WTC11 (cell line): ENCODE measurements at places on chromosomes 2 and 18. TPM values are rescaled to one million over a fixed set of nuclear protein-coding genes. Genes with fewer than 3 reads are reported as not detected.

The MYCN gene
- total RNA-seq = 68.3 to 77.5 TPM (median 75.3 TPM) in 3 replicates

- H3K4me1 ChIP-seq = peaks cover 15% of the 10 kb centered on the region
- DNase-seq = no peak
- H3K27ac ChIP-seq = no peak overlapping the region
- H3K4me3 ChIP-seq = no peak overlapping the region
- H3K27me3 ChIP-seq = peaks cover 3% of the 10 kb centered on the region; the same call in 1 of the 2 replicates
Observed at GRCh38 chr2:37600735-37601134, 70.7 kb downstream of the CDC42EP3 start.

DNA sequence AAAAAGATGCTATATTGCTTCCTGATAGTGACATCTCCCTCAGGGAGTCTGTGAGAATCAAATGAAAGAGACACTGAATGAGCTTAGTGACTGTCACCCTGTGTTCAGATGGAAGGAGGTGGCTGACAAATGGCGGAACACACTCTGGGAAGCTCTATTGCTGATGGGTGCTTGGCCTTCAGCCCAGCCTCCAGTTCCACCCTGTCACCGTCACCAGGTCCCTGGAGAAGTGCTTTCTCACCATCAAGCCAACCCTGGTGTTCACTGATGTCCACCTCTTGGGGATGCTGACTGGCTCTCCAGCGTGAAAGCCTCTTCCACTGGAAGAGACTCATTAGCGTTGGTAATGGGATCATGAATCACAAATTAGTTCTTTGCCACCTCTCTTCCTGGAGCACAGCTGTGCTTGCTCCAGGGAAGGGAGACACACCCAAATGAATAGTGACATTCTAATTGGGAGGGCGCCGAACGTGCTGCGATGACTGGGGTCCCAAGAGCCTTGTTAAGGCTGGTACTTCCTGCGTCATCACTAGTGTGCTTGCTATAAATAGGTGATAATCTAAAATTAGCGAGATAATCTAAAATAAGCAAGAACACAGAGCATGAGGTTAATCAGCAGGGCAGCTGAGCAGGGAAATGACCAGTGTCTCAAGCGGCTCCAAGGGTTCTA is 154.0 kb downstream of the CLIP4 start:
- peaks cover 25% of the 10 kb centered on the region for H3K4me1 ChIP-seq
- no peaks in the 10 kb centered on the region for H3K36me3 ChIP-seq
- no peak for DNase-seq
- H3K4me3 ChIP-seq = no peak overlapping the region

The SCN7A gene
- 0.14 to 0.32 TPM (median 0.17 TPM) in 3 replicates for total RNA-seq

DNA sequence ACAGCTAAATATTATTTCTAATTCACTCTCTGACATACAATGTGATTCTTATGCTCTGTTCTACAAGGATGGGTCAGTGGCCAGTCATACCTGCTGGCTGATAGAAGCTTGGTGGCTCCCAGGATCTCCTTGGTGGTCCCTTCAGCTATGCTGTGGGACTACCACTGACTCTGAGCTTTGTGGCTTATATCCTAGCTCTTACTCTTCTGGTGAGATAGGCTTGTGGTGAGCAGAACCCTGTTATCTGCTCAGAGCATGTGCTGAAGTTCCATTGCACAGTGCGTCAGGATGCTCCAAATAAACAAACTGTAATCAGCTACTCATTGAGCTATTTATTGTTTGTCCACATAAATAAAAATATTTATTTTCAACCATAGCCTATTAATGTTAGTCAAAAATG is 51.7 kb downstream of the MFSD6 start:
- H3K4me1 ChIP-seq = no peaks in the 10 kb centered on the region
- no peak for DNase-seq
- H3K4me3 ChIP-seq = no peak overlapping the region
- no peaks in the 10 kb centered on the region; the same call in 1 of the 2 replicates for H3K27me3 ChIP-seq

The TCF23 gene
- total RNA-seq = 0.05 to 0.14 TPM (median 0.13 TPM) in 3 replicates

- DNase-seq = no peak
- no peak overlapping the region for H3K27ac ChIP-seq
- H3K4me3 ChIP-seq = no peak overlapping the region
- H3K27me3 ChIP-seq = 0 out of 2 replicates have a peak, but pooled peaks cover 2% of the 10 kb centered on the region
- H3K4me1 ChIP-seq = peaks cover 10% of the 10 kb centered on the region
- no peaks in the 10 kb centered on the region for H3K36me3 ChIP-seq
Observed at GRCh38 chr2:153196378-153197058, 282.0 kb downstream of the RPRM start.

- H3K4me1 ChIP-seq = peaks cover 8% of the 10 kb centered on the region
- H3K36me3 ChIP-seq = no peaks in the 10 kb centered on the region
- H3K27ac ChIP-seq = peak overlapping the region; percentile 16
- no peaks in the 10 kb centered on the region for H3K27me3 ChIP-seq
- no peak for DNase-seq
Observed at GRCh38 chr2:163247156-163247846, 408.7 kb upstream of the KCNH7 start.

The ATG4B gene
- total RNA-seq = 113 to 133 TPM (median 127 TPM) in 3 replicates

DNA sequence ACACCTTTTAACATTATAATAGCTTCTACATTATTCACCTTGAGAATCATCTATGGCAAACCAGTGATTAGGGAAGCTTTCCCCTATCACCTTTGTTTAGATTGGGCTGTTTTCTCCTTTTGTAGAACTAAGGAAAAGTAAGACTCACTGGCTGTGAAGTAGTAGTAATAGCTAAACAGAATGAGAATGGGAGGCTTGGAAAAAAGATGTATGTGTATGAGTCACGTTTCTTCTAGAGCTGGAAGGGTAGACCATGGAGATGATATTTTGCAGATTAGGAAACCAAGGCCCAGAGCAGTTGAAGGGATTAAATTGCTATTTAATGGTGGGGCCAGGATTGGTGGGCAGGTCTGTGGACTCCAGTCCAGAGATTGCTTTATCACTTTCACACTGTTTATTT is 214.5 kb downstream of the MCFD2 start:
- no peak for DNase-seq
- H3K27me3 ChIP-seq = peaks cover 3% of the 10 kb centered on the region; the same call in 1 of the 2 replicates
- H3K4me3 ChIP-seq = peak overlapping the region; percentile 42
- no peaks in the 10 kb centered on the region for H3K36me3 ChIP-seq
- peaks cover 15% of the 10 kb centered on the region for H3K4me1 ChIP-seq

DNA sequence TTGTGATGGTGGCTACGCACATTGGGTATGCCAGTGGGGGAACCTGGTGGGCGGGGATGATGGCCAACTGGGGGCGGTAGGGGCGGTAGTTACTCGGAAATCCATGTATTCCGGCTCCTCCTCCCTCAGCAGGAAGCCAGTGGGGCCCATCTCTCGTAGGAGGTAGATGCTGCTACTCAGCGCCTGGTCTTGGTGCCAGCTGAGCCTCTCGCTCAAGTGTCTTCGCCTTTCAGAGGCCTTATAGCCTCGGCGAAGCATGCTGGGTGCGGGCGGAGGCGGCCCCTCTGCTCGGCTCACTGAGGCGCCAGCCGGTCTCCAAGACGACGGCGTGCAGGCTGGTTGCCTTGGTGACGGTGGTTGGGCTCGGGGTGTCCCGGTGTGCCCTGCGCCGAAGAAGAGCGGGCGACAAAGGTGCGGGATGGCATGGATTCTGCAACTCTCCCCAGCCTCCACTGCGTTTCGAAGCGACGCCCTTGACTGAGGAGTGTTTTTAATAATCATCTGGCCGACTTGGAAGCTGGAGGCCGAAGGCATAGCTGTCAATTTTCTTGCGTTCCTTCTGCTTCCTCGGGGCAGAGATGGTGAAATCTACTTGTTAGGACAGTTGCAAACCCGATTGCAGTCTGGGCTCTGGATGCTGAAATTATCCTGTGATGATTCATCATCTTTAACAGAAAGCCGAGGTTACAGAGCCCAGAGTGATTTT is at the start of gene ZSWIM2:
Gene ZSWIM2, minus strand, starts transcription at position 298 of the 706 bp plus-strand sequence. Its CDS starts 40 bp downstream, at position 258.
- H3K4me3 ChIP-seq = peak within 1 kb of the TSS; percentile 80
- H3K4me1 ChIP-seq = peaks cover 5% of the 10 kb centered on the region
- H3K27me3 ChIP-seq = peaks cover 14% of the 10 kb centered on the region
- DNase-seq = peak; percentile 92
- no peak within 1 kb of the TSS for H3K27ac ChIP-seq

The SCYGR4 gene
- not detected in 3 replicates for total RNA-seq

The VWA3B gene
- not detected in 3 replicates for total RNA-seq

DNA sequence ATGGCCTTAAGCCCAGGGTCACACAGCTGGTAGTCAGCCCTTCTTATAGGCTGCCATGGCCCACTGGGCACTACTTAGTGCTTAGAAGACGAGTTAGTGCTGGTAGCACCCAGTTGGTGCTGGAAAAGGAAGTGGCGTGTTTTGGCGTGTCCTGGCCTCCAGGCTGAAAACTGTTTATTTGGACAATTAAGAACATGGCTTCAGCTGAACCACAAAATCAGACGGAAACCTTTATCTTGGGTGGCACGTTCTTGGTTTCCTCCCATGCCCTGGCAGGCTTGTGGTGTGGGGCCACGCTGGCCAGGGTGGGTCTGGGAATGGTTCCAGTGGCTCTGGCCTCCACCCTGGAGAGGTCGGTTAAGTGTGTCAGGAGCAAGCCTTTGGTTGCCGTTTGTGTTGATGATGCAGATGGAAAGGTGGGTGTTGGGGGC is 141.5 kb upstream of the HAAO start:
- peaks cover 32% of the 10 kb centered on the region for H3K4me1 ChIP-seq
- no peak for DNase-seq
- no peak overlapping the region for H3K4me3 ChIP-seq
- H3K36me3 ChIP-seq = no peaks in the 10 kb centered on the region
